ENCODE measurements at places on chromosomes 7 and 10. TPM values are rescaled to one million over a fixed set of nuclear protein-coding genes. Genes with fewer than 3 reads are reported as not detected.

PTPRN2 gene
- 0.82 TPM for total RNA-seq

GRID1 gene
- 0.68 TPM for total RNA-seq

MALRD1 gene
- 0.32 TPM for total RNA-seq

C10orf105 gene
- 0.30 TPM for total RNA-seq

PURB gene
- total RNA-seq = 20.1 TPM

MINDY4 gene
- total RNA-seq = 1.2 TPM

CYP2C8 gene
- 0.66 TPM for total RNA-seq

GRCh38 chr10:27344568-27345454 lies 104.2 kb upstream of the ACBD5 start:
- DNase-seq = no peak

DNA sequence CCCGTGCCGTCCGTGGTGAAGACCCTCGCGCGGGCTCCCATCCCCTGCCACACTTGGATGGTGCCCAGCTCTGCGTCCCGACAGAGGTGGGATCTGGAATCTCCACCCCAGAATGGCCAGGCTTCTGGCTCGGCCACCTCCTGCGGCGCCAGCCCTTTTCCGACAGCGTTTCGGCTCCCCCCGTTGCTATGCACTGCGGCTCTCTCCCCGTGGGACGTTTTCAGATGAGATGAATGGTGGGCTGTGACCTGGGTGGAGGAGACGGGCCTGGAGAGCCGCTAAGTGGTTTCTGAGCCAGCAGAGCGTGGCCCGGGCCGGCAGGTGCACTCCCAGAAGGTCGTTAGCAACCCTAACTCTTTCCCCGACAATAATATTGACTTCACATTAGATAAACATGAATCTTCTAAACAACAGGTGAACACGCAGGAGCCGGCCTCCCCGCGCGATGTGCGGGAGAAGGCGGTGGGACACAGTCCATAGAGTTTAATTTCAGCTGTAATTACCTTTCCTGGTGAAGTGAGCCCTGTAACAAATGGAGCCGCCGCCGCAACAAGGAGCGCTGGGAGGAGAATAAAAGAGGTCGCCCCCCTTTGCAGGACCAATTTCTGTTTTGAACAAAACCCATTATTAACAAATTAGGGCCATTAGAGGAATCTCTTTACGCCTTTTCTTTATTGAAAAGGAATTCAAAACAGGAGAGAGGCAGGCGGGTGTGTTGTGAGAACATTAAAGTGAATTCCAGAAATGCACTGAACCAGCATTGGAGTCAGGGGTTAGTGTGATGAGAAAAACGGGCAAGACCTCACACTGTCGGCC lies 294.3 kb upstream of the PFKP start:
- DNase-seq = no peak

GRCh38 chr10:59047957-59048618 lies 128.4 kb upstream of the PHYHIPL start:
- DNase-seq = no peak

GRCh38 chr10:79471776-79472175 lies 26.4 kb upstream of the ZCCHC24 start:
- DNase-seq = no peak

DNA sequence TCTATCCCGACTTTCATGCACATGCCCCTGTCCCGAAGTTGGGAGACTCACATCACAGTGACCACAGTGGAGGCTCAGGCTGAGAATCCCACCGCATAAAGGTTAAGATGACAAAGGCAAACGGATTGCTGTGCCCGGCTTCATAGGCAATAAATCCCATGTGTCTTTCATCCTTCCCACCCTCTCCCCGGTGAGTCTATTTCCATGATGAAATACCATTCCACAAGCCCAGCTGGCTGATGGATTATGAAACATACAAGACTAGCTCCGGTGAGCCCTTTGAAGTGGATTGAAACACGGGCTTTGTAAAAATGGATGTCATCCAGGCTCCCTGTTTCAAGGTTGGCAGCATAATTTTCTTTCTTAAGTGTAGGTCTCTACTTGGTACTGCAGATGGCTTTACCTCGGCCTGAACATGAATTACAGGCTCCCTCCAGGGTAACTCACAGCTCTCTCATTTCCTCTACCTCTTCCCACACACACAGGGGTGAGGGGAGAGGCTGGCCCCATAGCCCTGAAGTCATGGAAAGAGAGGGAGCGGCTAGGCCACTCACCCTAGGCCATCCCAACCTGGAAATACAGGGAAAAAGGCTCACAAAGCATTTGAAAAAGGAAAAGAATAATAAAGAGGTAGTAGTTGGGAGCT lies 92.0 kb upstream of the CALN1 start:
- DNase-seq = no peak

- no peak for DNase-seq
These were observed 25.9 kb downstream of the ABRAXAS2 start for GRCh38 chr10:124827474-124827873.

DNA sequence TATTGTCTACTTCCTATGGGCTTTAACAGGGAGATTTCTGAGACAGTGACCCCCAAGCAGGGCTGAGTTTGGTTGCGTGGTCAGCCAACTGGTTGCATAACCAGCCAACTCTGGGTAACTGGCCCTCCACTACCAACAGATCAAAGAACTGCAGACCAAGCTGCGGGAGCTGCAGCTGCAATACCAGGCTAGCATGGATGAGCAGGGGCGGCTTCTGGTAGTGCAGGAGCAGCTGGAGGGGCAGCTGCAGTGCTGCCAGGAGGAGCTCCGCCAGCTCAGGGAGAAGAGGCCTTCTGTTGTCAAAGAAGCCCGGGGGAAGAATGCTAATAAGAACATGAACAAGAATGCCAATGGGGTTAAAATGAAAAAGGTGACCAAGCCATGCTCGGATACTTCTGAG lies 15.7 kb upstream of the FLNC start:
- no peak for DNase-seq

GRCh38 chr7:41758321-41758720 lies 55.4 kb upstream of the INHBA start:
- DNase-seq = no peak

- DNase-seq = no peak
These were observed 36.1 kb downstream of the MAD1L1 start for GRCh38 chr7:2196381-2197378.

DNA sequence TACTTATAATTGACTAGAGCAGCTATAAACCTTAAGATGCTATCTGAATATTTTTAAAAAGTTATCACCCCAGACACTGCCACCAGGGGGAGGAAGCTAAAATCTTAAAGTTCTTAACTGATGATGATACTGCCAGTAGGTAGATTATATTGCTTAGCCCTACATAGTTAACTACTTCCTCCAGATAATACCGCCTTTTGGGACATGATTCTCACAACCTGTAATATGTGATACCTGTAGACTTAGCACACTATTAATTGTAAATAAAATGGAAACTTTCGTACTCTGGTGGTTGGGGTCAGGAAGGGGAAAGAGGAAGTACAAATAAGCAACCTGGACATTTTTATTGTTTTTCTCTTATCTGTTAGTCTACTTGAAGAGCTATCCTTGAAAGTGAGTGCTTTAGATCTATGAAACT lies 268.9 kb downstream of the ADK start:
- DNase-seq = no peak

Data from T-cell (primary cell).